ENCODE measurements at places on chromosomes 5 and 9.
A peak's percentile ranks its signal among the peaks of the same experiment; 100 is the strongest.

GRCh38 chr5:174381241-174381640 is 335.7 kb downstream of the NSG2 start:
- no peak for DNase-seq

DNA sequence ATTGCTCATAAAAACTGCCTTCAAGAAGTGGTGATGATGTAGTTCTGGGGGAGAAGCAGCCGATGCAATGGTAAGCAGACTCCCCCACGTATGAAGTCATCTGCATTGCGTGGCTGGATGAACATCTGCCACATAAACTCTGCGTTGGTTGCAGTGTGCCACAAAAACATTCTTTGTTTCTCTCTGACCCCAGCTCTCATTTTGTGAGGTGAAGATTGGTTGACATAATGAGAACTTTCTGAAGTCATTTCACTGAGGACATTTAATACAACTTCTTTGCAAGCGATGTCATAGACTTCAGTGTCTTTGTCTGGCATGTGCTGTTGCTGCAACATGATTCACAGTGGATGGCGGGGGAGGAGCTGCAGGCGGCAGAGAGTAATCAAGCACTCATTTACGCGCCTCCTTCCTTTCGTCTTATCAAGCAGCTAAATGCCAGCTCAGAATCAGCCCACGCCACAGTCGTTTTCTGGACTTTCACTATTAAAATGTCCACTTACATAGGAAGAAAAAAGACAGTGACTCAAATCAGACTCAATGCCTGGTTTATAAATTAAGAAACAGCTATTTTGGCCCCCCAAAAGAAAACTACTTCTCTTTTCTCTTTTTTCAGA is 91.5 kb upstream of the NFIL3 start:
- DNase-seq: peak; percentile 12

GRCh38 chr9:137707361-137707760 is 88.6 kb downstream of the EHMT1 start:
- no peak for DNase-seq

- no peak for DNase-seq
Observed at GRCh38 chr9:116275418-116276195, 122.0 kb downstream of the PAPPA start.

GRCh38 chr5:84862132-84862531 is 477.5 kb upstream of the EDIL3 start:
- no peak for DNase-seq

DNA sequence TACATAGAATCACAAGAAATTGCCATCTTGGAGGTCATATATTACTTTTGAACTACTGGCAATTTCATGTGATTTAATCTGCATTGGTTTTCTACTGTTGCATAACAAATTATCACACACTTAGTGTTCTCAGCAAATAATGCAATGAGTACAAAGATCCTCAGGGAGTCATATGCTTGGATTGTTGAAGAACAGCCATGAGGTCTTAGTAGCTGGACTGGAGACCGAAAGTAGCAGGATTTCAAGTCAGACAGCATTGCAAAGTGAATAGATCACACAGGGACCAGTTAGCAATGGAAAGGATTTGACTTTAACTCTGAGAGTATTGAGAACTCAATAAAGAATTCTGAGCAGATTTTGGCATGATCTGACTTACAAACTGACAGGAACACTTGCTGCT is 32.2 kb upstream of the FRMD3 start:
- no peak for DNase-seq

- DNase-seq: no peak
Observed at GRCh38 chr5:170471551-170472178, 32.2 kb upstream of the KCNIP1 start.

- DNase-seq: no peak
Observed at GRCh38 chr5:55700745-55701144, 11.4 kb downstream of the SLC38A9 start.

DNA sequence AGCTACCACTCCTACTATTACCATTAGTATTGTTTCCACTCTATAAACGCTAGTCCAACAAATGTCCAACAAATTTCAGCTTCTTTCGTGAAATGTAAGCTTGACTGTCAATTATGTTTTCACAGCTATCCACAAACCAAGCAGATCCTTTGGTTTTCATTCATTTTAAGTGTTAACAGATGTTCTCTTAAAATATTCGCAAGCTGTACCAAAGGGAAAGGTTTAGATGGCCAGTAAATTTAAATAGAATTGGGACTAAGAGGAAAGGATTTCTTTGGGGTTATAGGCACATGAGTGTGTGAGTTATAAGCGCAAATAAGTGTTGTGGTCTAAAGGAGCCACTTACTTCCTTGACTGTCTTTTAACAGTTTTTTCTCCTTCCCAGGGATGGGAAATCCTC is 136.8 kb upstream of the ADRA1B start:
- no peak for DNase-seq

- DNase-seq: no peak
Observed at GRCh38 chr5:100760688-100761087, 142.4 kb downstream of the ST8SIA4 start.

- peak; percentile 39 for DNase-seq
Observed at GRCh38 chr9:129550199-129550839, 70.6 kb downstream of the C9orf50 start.

DNA sequence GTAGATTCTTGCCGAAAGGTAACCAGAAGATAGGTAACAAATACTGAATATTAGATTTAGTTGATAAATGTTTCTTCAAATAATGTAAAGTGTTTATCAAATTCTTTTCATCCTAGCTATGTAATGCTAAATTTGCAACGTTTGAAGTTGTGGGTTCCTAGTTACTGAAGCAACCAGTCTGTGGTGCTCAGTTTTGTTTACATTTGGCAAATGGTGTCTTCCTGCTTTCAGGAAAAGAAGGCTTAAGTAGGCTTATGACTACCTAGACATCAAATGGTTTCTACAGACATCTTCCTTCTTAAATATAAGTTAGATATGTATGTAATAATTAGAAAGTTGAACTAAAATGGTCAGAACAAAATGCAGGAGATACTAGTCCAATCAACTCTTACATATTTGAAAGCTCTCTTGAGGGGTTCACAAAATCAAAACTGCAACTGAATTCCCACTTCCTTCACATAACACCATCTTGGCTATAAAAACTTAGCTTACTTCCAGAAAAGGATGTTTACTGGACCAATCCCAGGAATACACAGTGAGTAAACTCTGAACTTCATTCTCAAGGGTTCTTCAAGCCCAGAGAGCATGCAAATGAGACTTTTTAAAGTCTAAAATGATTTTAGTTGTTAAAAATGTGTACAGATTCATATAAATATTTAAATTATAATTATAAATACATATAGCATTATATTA is 125.7 kb upstream of the ITGA1 start:
- no peak for DNase-seq

GRCh38 chr9:71353720-71354119 is 232.3 kb upstream of the TRPM3 start:
- no peak for DNase-seq

DNA sequence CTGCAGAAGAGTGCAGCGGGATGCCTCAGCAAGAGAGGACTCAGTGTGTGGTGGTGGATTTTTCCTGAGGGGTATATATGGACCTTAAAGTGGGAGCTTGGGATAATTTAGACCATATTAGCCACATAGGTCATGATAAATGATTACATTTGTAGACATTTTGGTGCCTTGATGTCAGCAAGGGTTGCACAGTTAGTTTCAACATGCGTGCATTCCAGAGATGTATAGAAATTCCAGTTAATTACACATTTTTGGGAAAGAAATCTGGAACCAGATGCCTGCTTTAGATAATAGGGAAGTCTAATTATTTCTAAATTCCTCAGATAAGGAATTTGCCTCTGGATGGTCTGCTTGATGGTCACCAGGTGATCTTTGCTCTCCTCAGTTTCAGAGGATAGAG is 440.6 kb upstream of the PAPPA start:
- DNase-seq: no peak

DNA sequence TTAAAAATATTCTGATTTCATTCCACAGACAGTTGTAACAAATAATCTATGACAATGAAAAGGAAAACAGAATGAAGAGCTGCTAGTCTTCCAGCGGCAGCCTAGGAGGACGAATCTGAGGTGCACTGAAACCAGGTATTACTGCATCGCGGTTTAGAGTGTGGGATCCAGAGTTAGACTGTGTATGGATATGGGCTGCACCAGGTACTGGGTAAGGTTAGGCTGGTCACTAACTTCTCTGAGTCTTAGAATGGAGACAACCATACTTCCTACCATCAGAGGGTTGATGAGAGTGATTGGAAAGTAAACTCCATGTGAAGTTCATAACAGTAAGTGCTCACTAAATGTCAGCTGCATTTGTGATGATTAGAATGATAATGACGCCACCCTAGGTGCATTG is 158.7 kb downstream of the MYO10 start:
- no peak for DNase-seq

DNA sequence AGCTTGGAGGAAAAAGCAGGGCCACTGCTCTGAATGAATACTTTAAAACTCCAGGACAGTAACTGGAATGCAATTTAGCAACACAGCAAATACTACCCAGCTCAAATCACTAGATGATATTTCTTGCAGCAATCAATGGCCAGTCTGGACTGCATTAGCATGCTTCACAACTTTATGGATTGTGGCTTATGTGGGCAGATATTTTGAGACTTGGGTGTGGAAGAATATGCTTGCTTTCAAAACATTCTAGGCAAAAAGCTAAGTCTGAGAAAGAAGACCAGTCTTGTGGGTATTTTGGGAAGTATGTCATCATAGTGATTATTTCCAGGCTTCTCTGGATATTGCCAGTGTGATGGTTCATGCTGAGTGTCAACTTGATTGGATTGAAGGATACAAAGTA is 3.1 kb downstream of the RANBP3L start:
- no peak for DNase-seq

GRCh38 chr5:149422366-149423048 is 43.4 kb upstream of the IL17B start:
- no peak for DNase-seq

DNA sequence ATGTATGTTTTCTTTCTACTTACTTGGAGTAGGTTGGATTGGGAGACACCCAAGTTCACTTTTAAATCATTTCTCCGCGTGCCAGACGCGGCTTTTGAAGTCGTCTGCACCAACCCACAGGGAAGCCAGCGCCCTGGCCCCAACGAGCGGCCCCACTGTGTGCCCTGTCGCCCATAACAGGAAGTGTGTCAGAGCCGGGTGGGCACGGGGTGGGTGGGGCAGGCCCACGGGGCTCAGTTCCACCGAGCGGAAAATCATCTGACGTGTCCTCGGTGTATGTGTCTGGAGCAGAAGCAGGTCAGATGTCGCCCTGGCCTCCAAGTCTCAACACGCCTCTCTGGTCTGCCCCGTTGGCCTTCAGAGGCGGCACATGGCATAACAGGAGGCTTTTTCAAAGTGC is 22.7 kb upstream of the SMIM23 start:
- DNase-seq: no peak

DNA sequence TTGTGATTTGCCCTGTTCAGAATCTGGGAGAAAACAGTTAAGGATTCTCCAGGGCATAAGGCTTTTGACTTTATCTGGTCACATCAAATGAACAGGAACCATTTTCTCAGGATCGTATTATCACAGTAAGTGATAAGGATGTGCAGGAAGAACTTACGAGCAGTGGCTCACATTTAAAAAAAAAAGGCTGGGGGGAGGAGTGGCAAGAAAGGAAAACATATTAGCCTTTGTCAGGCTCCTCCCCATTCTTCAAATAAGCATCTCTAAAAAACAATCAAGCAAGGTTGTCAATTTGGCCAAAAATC is 234.3 kb upstream of the TMEM161B start:
- DNase-seq: no peak

DNA sequence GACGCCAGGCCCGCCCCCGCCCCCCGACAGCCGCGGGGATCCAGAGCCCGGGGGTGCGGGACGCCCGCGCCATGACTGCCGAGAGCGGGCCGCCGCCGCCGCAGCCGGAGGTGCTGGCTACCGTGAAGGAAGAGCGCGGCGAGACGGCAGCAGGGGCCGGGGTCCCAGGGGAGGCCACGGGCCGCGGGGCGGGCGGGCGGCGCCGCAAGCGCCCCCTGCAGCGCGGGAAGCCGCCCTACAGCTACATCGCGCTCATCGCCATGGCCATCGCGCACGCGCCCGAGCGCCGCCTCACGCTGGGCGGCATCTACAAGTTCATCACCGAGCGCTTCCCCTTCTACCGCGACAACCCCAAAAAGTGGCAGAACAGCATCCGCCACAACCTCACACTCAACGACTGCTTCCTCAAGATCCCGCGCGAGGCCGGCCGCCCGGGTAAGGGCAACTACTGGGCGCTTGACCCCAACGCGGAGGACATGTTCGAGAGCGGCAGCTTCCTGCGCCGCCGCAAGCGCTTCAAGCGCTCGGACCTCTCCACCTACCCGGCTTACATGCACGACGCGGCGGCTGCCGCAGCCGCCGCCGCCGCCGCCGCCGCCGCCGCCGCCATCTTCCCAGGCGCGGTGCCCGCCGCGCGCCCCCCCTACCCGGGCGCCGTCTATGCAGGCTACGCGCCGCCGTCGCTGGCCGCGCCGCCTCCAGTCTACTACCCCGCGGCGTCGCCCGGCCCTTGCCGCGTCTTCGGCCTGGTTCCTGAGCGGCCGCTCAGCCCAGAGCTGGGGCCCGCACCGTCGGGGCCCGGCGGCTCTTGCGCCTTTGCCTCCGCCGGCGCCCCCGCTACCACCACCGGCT is 1.0 kb downstream of the FOXE1 start:
- peak; percentile 80 for DNase-seq

- no peak for DNase-seq
Observed at GRCh38 chr5:95274011-95274410, 10.9 kb downstream of the MCTP1 start.

DNA sequence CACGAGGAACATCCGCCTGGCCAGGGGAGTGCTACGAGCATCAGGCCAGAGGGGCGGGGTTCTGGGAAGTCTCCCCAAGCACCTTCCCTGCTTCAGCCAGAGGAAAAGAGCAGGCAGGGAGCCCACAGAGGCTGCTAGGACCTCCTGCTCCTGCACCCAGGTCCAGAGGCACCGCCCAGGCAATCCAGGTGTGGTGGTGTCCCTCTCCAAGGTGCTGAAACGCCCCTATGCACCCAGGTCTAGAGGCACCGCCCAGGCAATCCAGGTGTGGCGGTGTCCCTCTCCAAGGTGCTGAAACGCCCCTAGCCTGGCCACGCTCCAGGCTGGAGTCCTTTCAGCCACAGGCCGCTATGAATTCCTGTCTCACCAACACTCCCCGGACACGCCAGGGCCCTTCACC is 10.7 kb upstream of the UBAC1 start:
- DNase-seq: peak; percentile 43

DNA sequence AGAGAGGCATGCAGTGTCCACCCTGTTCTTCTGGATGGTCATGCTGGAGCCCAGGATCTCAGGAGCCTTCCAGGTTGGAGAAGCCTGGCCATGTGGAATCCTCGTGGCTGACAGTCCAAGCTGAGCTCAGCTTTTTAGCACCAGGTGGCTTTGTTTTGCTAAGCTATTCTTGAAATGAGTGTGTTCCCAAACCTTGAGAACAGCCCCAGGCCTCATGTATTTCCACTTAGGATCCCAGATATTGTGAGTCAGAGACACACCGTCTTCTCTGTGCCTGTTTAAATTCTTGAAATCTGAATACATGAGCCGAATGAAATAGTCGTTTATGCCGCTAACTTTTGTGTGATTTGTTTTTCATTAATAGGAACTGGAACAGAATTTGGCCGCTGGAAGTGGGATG is 61.2 kb downstream of the IRX2 start:
- no peak for DNase-seq

GRCh38 chr9:85740787-85741094 is 1.0 kb downstream of the AGTPBP1 start:
- DNase-seq: no peak

Measured in activated T-cell treated with anti-CD3 and anti-CD28 coated beads, Interleukin-2, amount 50 U/mL, for 72 hours (primary cell).